Naive thymus-derived CD8-positive, alpha-beta T cell (primary cell): ENCODE measurements at places on chromosomes 4 and X.

- peaks cover 11% of the 10 kb centered on the region for H3K4me1 ChIP-seq
- no peaks in the 10 kb centered on the region for H3K27me3 ChIP-seq
- DNase-seq: no peak
- H3K36me3 ChIP-seq: no peaks in the 10 kb centered on the region
- no peak overlapping the region for H3K27ac ChIP-seq
- H3K4me3 ChIP-seq: no peak overlapping the region
These were observed 71.5 kb downstream of the TSPAN5 start for GRCh38 chr4:98586962-98587354.

- peaks cover 7% of the 10 kb centered on the region for H3K4me1 ChIP-seq
- no peak overlapping the region for H3K27ac ChIP-seq
- DNase-seq: no peak
These were observed 106.9 kb downstream of the ATRX start for GRCh38 chrX:77679144-77679543.

GRCh38 chr4:37243722-37244582 is 591 bp upstream of the NWD2 start:
- H3K27ac ChIP-seq: no peak overlapping the region
- no peaks in the 10 kb centered on the region for H3K36me3 ChIP-seq
- H3K27me3 ChIP-seq: peaks cover 41% of the 10 kb centered on the region
- peaks cover 2% of the 10 kb centered on the region for H3K4me1 ChIP-seq

DNA sequence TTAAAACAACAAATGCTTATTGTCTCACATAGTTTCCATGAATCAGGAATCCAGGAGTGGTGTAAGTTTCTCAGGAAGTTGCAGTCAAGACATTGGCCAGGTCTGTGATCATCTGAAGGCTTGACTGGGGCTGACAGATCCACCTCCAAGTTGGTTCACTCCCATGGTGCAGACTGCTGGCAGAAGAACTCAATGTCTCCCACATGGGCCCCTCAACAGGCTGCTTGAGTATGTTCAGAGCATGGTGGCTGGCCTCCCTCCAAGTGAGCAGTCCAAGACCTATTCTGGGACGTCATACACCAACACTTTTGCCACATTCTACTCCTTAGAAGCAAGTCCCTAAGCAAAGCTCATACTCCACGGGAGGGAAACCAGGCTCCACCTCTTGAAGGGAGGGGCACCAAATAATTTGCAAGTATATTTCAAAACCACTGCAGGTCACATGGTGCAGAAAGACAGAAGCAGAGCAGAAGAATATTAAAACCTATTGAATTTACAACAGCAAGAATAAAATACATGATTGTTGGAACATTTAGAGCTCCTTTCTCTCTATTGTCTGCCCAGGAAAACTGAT is 35.3 kb downstream of the LGI2 start:
- H3K4me3 ChIP-seq: no peak overlapping the region
- no peak for DNase-seq
- H3K36me3 ChIP-seq: no peaks in the 10 kb centered on the region
- H3K4me1 ChIP-seq: peaks cover 11% of the 10 kb centered on the region
- no peak overlapping the region for H3K27ac ChIP-seq
- peaks cover 2% of the 10 kb centered on the region for H3K27me3 ChIP-seq

DNA sequence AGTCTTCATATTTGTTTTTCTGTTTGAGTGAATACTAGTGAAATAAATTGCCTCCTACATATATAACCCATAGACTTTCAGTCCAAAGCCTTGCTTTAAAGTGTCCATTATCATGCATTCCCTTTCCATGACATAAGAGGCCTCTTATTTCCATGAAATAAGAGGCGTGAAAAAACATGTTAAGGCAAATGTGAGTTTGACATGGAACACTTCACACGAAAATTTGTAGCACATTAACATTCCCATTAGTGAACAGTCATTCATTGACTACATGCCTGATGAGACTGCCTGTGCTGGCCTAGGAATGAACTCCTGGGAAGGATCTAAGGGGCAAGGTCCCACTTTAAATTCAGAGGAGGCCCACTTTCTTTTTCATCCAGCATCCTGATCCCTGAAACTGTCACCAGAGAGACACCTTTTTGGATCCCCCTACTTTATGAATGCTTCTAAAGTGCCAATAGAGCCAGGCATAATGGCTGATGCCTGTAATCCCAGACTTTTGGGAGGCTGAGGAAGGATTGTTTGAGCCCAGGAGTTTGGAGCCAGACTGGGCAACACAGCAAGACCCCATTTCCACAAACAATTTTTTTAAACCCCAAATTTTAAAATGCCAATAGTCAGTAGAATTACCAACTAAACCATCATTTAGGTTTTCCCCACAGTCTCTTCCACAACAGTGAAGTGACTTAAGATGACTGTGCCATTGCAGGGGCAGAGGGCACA is 6.7 kb downstream of the RTL8B start:
- no peak overlapping the region for H3K27ac ChIP-seq
- no peak overlapping the region for H3K4me3 ChIP-seq
- H3K4me1 ChIP-seq: peaks cover under 1% of the 10 kb centered on the region
- no peaks in the 10 kb centered on the region for H3K36me3 ChIP-seq
- H3K27me3 ChIP-seq: no peaks in the 10 kb centered on the region

- H3K36me3 ChIP-seq: no peaks in the 10 kb centered on the region
- peaks cover 2% of the 10 kb centered on the region for H3K4me1 ChIP-seq
- no peaks in the 10 kb centered on the region for H3K27me3 ChIP-seq
- no peak for DNase-seq
These were observed 325.0 kb downstream of the EVC2 start for GRCh38 chr4:5383191-5383980.
